Inflammatory macrophage (primary cell): ENCODE measurements at places on chromosomes 12 and 14.

DNA sequence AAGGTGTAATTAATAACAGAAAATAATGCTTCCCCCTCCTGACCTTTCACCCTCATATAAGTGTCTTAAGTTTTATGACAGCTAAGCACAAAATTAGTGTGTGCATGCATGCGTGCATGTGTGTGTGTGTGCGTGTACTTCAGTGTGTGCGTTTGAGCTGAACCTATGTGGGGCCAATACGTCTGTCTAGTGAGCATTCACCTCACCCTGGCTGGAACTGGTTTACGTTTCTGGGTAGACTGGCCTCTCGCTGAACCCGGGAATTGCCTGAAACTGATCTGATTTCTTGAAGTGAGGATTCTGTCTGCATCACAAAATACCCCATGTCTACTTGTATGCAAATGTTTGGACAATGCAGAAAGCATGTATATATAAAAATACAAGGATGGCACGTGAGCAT is 68.2 kb upstream of the TBX3 start:
- no peak for DNase-seq

DNA sequence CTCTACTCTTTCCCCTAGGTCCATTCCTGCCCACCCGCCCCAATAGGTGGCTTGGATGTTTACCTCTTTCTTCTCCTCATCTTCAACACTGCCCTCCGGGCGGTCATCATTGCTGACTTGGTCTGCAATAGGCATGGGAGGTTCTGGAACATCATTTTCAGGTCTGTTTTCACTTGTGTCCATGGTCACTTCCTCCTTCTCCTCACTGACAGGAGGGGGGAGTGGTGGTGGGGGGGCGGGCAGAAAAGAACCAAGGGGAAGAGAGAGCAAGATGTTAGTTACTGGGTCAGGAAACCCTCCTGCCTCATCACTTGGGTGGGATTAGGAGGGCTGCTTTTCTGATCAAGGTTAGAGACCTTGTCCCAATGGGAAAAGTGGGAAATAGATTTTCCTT is 12.1 kb upstream of the CDH24 start:
- DNase-seq, result no peak

- no peak for DNase-seq
Measured at GRCh38 chr14:29717901-29718300, 209.7 kb downstream of the PRKD1 start.

DNA sequence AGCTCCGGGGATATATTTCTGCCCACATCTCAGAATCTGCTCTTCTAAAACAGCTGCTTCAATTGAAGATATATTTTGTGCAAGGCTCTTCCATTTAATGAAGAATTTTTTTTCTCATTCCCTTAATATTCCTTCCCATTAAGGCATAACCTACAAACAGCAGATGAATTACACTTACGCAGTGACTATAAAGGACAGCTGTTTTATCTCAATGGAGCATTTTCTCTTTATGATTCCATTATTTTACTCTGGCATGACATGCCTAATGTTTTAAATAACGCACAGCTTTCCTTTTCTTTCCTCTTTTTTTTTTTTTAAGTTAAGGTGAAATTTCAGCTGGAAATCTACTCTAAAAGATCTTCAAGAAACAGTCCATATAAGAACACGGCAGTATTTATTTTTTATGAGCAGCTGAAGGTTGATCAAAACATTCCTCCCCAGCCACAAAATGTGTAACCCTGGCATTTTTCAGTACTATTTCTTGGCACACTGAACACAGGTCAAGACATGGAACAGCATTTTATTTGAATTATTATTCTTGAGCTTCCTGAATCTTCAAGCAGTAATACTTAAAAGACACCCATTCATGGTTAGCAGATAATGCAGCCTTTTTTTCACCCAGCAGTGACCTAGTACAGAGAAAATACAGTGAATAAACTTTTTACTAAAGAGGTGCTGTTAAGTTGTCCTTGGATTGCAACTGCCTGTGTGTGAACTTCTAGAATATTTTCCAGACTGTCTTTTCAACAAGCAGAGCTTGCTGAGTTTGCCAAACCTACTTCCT is 118.1 kb upstream of the FOXN3 start:
- no peak for DNase-seq

DNA sequence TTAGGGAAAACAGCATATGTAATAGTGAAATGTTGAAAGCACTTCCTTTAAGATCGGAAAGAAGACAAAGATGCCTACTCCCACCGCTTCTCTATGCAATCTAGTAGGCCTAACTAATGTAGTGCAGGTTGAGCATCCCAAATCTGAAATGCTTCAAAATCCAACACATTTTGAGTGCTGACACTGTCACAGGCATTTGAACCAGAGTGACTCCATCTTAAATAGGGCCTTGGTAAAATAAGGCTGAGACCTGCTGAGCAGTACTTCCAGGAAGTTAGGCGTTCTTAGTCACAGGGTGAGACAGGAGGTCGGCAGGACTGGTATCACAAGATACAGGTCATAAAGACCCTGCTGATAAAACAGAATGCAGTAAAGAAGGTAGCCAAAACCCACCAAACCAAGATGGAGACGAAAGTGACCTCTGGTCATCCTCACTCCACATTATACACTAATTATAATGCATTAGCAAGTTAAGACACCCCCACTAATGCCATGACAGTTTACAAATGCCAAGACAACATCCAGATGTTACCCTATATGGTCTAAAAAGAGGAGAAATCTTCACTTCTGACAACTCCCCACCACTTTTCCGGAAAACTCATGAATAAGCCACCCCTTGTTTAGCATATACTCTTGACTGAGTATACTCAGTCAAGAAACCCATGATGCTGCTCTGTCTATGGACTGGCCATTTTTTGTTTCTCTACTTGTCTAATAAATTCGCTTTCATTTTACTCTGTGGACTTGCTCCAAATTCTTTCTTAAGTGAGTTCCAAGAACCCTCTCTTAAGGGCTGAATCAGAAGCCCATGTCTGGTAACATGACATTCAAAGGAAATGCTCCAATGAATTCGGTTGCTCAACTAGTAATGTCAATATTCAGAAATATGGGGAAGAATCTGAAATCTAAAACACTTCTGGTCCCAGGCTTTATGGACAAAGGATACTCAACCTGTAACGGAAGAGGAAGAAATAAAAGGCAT is 47.1 kb upstream of the MTERF2 start:
- no peak for DNase-seq

GRCh38 chr14:70982200-70982599 is 74.9 kb downstream of the PCNX1 start:
- peak; percentile 13 for DNase-seq

- no peak for DNase-seq
Measured at GRCh38 chr12:25106818-25107217, 88.1 kb downstream of the DNAI7 start.

- no peak for DNase-seq
Measured at GRCh38 chr14:24992624-24993360, 57.2 kb downstream of the STXBP6 start.

DNA sequence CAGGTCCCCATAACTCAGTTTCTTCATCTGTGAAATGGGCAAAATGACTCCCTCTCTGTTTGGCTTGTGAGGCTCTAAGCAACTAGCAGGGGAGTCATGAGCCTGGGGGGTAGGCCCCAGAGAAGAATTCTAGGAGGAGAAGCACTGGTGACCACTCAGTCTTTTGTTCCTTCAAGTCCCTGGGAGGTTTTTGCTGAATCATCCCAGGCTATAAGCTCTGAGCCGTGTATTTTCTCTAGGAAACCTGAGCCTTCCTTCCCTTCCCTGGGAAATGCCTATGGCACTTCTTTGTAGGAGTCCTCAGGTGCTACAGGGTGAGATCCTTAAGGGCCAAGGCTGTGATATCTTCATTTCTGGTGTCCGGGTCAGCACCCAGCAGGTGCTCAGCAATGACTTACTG is 4.5 kb downstream of the RPH3A start:
- DNase-seq, result no peak

- DNase-seq, result peak; percentile 53
Measured at GRCh38 chr12:98594050-98594835, 757 bp downstream of the SLC25A3 start.

DNA sequence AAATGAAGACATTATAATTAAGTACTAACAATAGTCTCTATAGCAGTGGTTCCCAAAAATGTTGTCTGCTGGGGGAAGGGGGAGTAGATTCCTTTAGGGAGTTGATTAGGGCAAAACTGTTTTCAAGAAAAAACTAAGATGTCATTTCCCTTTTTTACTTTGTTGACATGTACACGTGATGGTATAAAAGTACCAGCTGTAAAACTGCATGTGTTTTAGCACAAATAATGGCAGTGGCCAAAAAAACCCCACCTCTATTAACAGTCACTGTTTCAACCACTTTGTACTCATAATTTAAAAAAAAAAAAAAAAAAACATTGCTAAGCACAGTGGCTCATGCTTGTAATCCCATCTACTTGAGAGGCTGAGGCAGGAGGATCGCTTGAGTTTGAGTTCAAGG is 61.7 kb downstream of the PPP1R12A start:
- DNase-seq, result peak; percentile 4

DNA sequence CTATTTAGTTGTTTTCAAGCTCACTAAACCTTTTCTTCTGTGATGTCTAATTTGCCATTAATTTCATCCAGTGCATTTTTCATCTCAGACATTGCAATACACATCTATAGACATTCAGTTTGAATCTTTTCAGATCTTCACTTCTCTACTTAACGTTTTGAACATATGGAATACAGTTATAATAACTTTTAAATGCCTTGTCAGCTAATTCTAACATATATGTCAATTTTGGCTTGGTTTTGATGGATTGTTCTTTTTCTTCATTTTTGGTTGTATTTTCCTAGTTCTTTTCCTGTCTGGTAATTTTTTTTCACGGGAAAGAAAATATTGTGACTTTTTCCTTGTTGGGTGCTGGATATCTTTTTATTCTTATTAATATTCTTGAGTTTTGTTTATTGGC is 215.3 kb downstream of the ATP23 start:
- no peak for DNase-seq

DNA sequence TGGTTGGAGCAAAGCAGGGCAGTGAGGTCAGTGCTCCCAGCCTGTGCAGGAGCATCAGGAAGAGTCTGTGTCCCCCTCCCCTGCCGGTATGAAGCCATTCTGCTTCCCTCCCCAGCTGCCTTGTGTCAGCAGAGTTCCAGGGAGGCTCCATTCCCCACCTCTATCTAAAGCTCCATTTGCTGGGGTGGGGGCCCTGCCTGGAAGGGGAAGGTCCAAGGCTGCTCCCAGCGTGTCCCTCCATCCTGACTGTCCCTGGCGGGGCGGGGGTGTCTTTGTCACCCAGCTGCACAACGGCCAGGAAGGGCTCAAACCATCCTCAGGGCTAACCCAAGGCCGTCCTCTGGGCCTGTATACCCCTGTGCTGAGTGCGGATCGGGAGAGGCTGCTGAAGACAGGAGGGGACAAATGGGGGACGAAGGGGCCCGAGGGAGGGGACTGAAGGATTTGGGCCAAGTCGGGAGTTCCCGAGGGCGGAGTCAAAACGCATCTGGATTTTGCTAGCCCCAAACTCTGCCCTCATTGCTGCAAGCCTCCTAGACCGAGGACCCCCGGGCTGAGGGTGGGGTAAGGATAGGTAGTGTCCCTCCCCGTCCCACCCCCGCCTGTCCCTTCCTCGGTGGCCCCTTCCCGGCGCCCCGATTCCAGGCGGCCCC is 748 bp upstream of the ACVRL1 start:
- no peak for DNase-seq

DNA sequence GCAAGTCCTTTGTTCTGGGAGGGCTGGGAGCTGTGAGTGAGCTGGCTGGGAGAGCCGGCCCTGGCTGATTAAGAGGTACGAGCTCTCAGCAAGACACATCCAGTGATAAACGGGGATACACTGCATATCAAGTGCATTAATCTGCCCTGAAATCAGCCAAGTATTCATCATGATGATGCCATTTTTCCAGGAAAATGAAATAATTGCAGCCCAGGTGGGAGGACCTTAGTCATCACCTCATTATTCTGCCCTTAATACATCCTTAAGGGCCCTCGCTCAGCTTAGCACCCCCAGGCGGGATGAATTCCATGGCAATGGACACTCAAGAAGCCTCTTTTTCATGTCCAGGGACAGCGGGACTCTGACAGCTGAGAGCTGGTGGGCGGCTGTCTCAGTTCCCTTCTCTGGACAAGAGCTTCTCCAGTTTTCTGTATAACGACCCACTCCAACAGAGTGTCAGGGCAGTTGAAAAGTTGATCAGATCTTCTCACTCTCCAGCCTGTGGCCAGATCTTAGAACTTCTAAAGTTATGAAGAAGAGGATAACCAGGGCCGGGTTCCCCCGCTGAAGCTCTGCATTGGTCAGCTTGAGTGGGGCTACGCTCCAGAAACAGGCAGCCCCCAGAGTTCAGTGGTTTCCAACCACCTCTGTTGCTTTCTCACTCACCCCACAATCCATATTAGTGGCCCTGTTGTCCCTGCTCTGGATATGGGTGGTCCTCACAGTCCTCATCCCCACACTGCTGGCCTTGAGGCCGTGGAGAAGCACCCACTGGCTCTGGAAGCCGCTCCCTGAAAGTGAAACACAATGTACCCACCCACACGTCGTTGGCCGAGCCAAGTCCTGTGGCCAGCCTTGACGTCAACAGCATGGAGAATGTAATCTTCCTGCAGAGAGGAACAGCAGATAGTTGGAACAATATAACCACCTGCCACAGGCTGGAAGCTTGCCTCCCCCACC is 306.2 kb upstream of the DIO3 start:
- no peak for DNase-seq

- DNase-seq, result no peak
Measured at GRCh38 chr12:19138551-19138950, 9.0 kb downstream of the PLEKHA5 start.

- no peak for DNase-seq
Measured at GRCh38 chr12:62519043-62519442, 52.4 kb downstream of the MON2 start.

DNA sequence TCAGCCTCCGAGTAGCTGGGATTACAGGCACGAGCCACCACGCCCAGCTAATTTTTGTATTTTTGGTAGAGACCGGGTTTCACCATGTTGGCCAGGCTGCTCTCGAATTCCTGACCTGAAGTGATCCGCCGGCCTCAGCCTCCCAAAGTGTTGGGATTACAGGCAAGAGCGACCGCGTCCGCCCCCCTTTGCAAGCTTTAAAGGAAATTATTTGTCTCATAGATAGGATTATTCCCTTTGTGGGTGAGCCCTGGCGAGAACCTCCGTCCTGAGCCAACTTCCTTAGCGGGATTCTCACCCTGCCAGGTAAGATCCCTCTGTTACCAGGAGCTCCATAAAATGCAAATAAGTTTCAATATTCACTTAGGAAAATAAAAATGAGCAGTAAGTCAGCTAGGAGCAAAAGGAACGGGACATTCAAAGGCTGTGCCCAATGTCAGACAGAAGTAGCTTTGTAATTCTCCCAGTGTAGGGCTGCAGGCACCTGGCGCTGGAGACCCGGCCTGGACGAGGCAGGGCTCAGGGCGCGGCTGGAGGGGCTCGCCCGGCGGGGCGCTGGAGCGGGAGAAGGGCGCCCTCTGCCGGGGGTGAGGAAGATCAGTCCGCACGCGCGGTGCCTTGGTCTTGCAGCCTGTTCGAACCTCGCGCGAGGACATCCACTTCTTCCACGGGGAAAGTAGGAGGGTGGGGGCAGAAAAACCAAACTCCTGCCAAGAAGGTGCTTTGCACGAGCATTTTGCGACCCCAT is 47.2 kb upstream of the PLXNC1 start:
- peak; percentile 76 for DNase-seq

- DNase-seq, result peak; percentile 82
Measured at GRCh38 chr12:9856151-9856550, 13.0 kb downstream of the CLEC2B start.
